ENCODE measurements at places on chromosomes 7 and 10. TPM values are rescaled to one million over a fixed set of nuclear protein-coding genes. Genes with fewer than 3 reads are reported as not detected.

GRCh38 chr7:116236020-116236630 lies 25.8 kb downstream of the TES start:
- H3K4me1 ChIP-seq = no peaks in the 10 kb centered on the region
- no peak overlapping the region for H3K27ac ChIP-seq
- H3K36me3 ChIP-seq = peaks cover 17% of the 10 kb centered on the region
- H3K27me3 ChIP-seq = no peaks in the 10 kb centered on the region

DNA sequence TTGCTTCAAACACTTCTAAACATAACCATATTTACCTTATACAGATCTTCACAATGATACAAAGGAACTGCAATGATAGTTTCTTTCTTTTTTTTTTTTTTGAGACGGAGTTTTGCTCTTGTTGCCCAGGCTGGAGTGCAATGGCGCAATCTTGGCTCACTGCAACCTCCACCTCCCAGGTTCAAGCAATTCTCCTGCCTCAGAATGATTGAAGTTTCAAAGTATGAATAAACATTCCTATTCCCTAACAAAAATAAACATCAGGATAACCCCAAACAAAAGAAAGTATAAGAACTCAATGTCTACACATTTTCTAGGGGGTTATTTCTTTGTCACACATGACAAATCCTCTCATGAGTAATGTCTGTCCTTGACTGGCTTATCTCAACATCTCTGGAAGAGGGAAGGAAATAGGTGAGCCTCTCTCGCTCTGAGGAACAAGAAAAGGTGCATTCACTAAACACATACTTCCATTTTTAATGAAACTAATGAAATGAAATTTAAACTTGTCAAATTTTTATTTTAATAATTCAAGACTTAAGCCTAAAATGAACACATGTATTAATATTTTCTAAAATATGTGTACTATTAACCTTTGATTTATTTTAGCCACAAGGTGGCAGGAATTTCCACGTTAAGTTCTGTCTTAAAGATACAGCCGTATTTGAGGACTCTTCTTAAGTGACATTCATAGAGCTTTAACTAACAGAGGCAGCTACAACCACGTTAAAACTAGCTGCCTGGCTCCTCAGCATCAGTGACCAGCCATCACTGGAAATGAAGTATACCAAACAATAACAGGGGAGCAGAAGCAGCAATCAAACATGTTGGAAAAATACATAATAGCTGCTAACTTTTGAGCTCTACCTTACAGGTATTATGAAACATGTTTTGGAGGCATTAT lies 58.3 kb downstream of the MALSU1 start:
- H3K4me3 ChIP-seq = no peak overlapping the region
- no peaks in the 10 kb centered on the region for H3K4me1 ChIP-seq
- H3K27me3 ChIP-seq = no peaks in the 10 kb centered on the region
- H3K27ac ChIP-seq = no peak overlapping the region

- H3K4me3 ChIP-seq = no peak overlapping the region
- no peaks in the 10 kb centered on the region for H3K27me3 ChIP-seq
- no peak for DNase-seq
Observed at GRCh38 chr7:123643495-123644441, 11.9 kb upstream of the LMOD2 start.

DNA sequence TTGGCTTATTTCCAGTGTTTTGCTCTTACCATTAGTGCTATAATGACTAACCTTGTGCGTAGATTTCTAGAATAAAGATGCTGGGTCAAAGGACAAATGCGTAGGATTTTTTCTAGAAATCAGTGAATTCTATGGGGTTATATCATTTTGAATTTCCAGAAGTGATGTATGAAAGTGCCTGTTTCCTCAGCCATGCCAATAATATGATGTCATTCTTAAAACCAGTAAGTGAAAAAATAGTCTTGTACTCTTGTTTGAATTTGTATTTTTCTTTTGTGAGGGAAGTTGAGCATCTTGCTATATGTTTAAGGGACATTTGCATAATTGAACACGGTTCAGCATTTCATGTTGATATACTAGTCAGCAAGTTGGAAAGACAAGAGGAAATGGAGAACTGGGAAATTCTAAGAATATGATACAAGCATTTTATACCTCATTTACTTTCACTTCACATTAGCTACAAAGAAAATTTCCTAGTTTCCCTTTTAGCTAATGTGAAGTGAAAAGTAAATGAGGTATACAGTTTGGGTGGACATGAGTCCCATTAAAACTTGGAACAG lies 3.8 kb upstream of the DNAH11 start:
- peak overlapping the region; percentile 23 for H3K27ac ChIP-seq
- peaks cover 35% of the 10 kb centered on the region for H3K27me3 ChIP-seq
- H3K4me3 ChIP-seq = no peak overlapping the region

LEP gene
- total RNA-seq = 0.05 TPM

SPDYE8 gene
- total RNA-seq = not detected

OR2A5 gene
- not detected for total RNA-seq

CPVL gene
- total RNA-seq = 125 TPM

FKBP6 gene
- total RNA-seq = 0.19 TPM

AHCYL2 gene
- total RNA-seq = 6.6 TPM
